ENCODE measurements at places on chromosomes 7 and 10.

GRCh38 chr10:93081834-93082233 lies 8.1 kb downstream of the CYP26A1 start:
- no peak for DNase-seq

GRCh38 chr7:32892521-32893206 lies 1.1 kb upstream of the KBTBD2 start:
- DNase-seq: peak; percentile 7

GRCh38 chr7:51927738-51928137 lies 611.1 kb upstream of the COBL start:
- DNase-seq: no peak

GRCh38 chr10:71708301-71708703 lies 11.3 kb downstream of the C10orf105 start:
- DNase-seq: peak; percentile 55

DNA sequence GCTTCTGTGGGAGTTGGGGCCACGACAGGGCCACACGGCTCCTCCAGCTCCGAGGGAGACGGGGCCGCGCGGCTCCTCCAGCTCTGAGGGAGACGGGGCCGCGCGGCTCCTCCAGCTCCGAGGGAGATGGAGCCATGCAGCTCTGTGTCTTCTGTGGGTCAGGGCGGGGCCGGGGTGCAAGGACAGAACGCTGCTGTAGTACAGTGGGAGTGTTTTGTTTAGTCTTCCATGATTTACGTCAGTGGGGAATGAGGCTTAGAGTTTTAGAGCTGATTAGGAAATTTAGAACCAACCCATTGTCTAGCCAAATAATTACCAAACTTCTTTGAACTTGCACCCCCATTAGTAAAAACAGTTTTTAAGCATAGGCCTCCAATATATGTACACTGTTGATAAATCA lies 32.9 kb upstream of the PRKAR1B start:
- DNase-seq: no peak

- DNase-seq: no peak
Measured at GRCh38 chr7:132097550-132098134, 478.6 kb downstream of the PLXNA4 start.
